ENCODE measurements at places on chromosomes 4 and X. TPM values are rescaled to one million over a fixed set of nuclear protein-coding genes. Genes with fewer than 3 reads are reported as not detected.

FHIP1A gene
- total RNA-seq = 3.0 TPM

DNA sequence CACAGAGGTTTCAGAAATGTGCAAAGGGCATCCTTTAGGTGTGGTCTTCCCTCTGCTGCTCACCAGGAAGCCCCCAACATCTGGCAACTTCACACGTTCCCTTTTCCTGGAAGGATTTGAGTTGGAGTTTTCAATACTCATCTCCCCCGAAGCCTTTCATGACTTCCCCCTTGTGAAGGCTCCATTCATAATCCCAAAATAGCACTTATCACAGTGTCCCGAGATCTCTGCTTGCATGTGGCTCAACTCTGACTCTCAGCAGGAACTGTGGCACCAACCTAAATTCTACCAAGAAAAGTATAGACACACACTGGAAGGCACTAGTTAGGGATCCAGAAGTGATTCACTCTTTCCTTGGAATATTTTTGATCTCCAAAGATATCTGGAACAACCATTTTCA is 40.5 kb upstream of the ZNF827 start:
- no peak for DNase-seq

ANXA10 gene
- 3.6 TPM for total RNA-seq

GRCh38 chr4:147820975-147821374 is 89.1 kb downstream of the ARHGAP10 start:
- no peak for DNase-seq

GRCh38 chrX:46823481-46823880 is 13.4 kb upstream of the RP2 start:
- no peak for DNase-seq

ASB5 gene
- total RNA-seq = 1.4 TPM

All from SJSA1 (cell line).